Iris pigment epithelial cell (primary cell): ENCODE measurements at places on chromosomes 12 and 14.

DNA sequence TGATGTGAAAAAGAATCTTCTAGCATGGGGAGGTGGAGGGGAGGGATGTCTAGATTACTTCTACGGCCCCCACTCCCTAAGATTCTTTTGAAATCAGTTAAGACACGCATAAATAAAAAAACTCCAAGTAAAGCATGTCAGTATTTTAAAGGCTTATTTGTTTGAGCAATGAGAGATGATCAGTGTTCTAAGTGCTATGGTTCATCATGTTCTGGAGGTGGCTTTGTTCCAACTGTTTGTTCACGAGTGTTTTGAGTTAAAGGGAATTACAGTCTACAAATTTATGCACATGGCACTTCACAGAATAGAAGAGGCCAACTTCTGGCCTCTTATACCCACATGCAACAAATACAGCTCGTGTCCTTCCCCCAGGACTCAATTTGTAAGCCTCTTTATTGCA is 394.9 kb downstream of the RAD51B start:
- no peak for DNase-seq

DNA sequence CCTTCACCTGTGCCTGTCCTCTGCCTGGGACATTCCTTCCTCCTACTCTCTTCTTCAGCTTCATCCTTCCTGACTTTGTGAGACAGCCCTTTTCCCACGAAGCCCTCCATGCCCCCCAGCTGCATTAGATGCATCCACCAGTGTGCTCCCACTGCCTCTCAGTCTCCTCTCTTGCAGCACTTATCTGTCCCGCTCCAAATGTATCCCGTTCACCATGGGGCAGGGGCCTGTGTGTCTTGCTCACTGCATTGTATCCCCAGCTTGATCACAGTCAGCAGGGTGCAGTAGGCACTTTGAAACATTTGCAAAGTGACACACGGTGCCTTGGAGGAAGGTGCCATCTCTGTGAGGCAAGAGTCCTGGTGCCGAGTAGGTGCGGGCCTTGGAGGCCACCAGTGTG is 104.0 kb downstream of the SLC25A47 start:
- DNase-seq = no peak

DNA sequence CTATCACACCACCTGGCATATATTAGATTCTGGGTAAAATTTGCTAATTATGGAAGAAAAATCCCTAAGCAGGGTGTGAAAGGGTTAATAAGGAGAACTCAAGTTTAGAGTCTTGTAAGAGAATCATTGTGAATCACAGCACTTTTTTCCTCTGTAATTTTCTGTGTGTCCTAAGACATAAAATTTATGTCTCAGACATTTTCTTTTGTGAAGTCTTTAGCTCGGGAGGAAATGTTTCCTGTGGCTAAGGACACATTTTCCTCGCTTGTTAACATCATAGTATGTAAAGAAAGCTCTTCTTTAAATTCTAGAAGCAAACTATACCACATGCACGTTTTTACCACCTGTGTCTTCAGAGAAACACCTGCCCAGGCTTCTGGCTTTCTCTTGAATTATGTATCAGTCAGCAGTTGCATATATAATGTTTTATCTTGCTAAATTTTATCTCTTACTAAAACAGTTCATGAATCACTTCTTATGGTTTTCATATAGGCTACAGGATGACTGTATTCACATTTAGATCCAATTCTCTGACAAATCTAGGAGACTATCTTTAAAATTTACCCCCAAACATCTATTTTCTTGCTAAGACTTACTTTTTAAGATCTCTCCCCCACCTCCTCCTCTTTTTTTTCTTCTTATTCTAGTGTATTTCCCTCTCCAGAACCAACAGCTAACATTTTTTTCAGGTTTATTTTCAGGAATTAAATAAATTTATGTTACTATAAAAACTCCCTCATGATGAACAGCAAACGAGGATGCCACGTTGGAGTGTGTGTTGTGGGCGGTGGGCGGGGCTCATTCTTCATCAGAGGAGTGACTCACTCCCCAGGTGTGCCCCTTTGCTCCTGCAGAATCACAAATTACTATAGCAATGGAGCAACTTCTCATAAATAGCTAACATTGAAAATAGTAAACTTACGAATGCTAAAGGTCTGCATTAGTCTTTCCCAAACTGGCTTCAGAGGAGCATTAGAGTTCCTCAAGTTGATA is 11.6 kb upstream of the CSRP2 start:
- DNase-seq = no peak

DNA sequence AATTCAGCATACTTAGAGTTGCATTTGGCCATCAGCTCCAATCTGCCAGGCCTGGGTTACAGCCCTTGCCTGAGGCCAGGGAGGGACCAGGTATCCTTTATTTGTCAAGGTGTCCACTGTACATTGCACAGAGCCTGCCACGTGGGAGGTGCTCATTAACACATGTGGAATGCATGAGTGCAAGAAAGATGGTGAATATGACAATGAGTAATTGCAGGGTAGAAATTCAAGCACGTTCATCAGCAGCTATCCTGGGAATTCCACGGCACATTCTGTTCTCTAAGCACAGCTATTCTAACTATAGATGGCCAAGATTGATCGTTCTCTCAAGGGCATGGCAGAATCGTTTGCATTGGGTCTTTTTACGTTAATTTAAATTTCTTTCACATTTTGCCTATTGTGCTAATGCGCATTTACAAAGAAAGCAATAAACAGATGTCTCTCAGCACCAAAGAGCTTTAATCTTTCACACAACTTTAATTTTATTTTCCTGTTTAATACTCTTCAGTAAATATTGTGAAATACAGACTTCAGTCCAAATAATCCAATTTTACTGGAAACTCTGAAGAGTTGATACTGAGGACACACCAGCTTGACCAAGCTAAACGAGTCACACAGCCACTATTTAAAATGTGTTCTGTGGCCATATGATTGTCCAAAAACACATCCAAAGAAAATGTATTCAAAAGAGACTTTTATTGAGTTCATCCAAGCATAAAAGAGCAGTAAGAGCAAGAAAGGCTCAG is 1025.7 kb upstream of the TMEM132C start:
- peak; percentile 28 for DNase-seq

DNA sequence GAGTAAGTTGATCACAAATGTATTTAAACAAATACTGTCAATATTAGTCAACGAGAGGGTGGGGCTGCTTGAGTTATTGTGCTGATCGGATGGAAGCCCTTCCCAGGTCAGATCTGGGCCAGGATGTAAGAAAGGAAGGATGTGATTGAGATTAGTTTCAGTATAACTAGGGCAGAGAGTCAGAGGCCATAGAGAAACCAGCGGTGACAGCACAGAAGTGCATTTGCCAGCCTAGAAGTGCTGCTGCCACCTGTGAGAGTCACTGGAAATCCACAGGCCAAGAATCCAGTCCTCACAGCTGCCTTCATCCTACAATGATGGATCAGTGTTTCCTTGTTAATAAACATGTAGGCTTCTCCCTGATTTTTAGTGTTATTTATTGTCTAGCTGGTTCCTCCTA is 9.8 kb upstream of the FERMT2 start:
- DNase-seq = no peak

GRCh38 chr14:65344011-65344410 is 68.5 kb upstream of the FUT8 start:
- DNase-seq = no peak

- peak; percentile 22 for DNase-seq
Observed at GRCh38 chr12:18224745-18225144, 36.6 kb upstream of the PIK3C2G start.

GRCh38 chr12:108768591-108769500 is 37.5 kb upstream of the CORO1C start:
- DNase-seq = no peak

GRCh38 chr12:57459750-57460467 is at the start of gene GLI1:
GLI1 (plus strand) TSS chr12:57459785; CDS start chr12:57463692, 3,907 bp downstream.
- DNase-seq = no peak

- no peak for DNase-seq
Observed at GRCh38 chr12:62214846-62215245, 45.4 kb upstream of the USP15 start.

DNA sequence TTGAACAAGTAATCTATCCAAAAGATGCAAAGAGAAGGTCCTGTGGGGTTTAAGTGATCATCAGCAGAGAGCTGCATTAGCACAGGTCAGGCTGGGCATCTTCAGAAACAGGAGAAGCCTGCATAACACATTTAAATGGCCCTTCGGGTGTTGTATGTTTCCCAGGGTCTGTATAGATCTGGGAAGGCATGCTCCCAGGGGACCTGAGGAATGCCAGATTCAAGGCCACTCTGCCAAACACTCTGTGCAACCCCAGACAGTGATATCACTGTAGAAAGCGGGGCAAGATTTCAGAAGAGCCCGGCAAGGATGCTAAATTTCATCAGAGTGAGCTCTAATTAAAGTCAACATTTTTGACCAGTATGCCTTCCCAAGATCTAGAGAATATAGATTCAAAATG is 92.9 kb downstream of the ARMH4 start:
- DNase-seq = no peak

DNA sequence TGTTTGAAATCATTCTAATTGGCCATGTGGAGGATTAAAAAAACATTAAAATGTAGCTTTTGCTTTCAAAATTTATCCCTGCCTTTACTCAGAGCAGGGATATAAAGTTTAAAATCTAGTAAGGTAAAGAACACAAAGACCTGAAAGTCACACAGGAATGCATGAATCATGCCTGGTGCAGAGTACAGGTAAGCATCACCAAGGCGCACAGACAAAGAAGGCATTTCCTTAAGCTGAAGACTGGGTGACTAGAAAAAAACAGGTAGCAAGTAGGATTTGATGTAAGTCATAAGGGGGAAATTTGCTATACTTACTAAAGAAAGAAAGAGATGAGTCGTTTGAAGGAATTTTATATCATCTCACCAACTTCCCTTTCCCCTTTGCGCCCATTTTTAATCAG is 405.6 kb downstream of the GXYLT1 start:
- DNase-seq = no peak

GRCh38 chr12:88615490-88615889 is 35.2 kb upstream of the KITLG start:
- peak; percentile 59 for DNase-seq

- no peak for DNase-seq
Observed at GRCh38 chr12:58804749-58805148, 115.6 kb downstream of the LRIG3 start.

- DNase-seq = no peak
Observed at GRCh38 chr12:93984005-93984404, 164.4 kb upstream of the PLXNC1 start.

- peak; percentile 49 for DNase-seq
Observed at GRCh38 chr12:116601933-116602810, 43.0 kb downstream of the MAP1LC3B2 start.

DNA sequence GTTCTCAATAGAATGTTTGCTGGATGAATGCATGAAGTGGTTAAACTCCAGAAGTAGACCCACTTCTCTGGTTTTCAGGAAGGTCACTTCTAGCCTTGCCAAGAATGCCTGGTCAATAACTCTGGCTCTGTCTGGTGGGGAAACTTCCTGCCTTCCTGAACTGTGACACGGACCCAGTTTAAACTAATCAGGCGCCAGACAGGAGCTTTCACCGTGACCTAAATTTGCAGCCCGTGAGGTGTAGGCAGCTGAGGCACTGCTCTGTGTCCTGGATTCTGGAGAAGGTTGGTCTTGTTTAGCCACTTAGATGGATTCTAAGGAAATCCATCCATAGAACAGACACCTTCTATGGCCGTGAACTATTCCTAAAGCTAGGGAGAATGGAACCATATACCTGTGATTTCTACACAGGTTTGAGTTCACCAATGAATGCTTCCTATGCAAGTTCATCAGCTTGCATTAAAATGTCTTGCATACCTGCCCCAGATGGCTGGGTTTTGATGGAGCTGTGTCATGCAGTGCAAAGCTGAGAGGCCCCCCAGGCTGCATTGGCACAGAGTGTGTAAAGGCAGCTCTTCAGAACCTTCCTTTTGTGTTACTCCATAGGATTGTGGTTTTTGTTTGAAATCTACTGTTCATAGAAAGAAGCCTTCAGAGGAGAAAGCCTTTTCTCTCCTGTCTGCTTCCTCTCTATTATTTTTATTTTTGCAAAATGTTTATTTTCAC is 4.4 kb downstream of the CHST11 start:
- DNase-seq = no peak

DNA sequence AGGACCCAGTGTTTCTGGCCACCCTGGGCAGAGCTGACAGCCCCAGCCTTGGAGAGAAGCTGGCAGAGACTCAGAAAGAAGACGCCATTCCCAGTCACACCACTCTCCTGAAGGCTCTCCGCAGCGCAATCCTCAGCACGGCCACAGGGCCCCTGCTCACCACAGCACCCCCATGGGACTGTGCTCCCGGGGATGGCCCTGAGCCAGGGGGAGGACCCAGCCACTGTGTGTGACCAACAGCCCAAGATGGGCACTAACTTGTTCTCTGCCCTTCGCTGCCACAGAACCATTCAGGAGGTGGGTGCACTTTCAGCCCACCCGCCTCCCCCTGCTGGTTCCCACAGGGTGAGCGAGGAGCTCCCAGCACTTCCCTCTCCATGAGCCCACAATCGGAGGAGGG is 57.1 kb downstream of the CCNK start:
- DNase-seq = no peak

GRCh38 chr12:93299262-93299846 is 78.4 kb upstream of the NUDT4 start:
- DNase-seq = no peak

DNA sequence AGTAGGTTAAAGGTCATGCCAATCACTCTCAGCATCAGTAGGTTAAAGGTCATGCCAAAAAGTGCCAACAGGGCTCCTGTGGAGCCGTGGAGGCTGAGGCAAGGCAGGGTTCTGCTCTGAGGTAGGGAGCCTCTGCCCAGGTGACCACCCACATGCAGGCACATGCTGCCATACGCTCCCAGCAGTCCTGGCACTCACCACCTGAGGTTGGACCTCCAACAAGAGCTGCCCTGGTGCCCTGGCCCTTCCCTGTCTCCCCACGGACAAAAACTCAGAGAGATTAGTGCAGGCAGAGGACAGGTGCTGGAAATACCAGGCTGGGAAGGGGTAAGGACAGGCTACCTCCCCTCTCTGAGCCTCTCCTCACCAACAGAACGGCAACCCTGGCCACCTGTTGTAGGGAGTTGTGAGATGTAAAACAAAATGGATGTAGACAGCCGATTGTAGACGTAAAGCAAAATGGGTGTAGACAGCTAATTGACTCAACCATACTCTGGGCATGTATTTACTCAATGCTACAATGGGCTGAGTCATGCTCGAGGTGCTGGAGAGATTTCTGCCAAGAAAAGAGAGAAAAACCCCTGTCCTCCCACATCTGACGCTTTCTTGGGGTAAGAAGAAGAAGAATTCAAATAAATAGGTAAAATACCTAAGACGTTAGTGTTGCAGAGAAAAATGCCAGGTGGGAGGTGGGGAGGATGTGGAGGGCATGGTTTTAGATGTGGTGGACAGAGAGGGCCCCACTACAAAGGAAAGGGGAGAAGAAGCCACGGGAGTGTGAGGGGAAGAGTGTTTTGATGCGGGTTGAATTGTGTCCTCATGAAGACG is 32.4 kb downstream of the LTBP2 start:
- DNase-seq = peak; percentile 96

DNA sequence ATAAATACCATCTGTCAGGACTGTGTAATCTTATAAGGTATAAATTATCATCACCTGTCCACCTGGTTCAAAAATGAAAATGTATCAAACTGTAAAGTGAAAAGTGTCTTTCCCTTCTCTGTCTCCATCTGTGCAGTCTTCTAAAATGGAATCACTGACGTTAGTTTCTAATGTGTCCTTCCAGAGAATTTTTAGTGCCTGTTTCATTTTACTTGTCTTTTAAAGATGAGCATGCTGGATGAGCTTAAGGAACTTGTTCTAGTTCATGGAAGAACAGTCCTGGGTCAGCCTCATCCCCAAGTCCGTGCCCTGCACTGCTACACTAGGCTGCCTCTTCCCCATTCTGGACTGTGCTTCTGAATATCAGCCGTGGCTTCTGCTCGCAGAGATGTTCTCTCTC is 5.4 kb upstream of the NT5DC3 start:
- DNase-seq = no peak

- DNase-seq = no peak
Observed at GRCh38 chr14:86513564-86513963, 983.6 kb downstream of the FLRT2 start.

- no peak for DNase-seq
Observed at GRCh38 chr14:81826081-81826480, 292.4 kb upstream of the SEL1L start.
